Bronchial epithelial cell (primary cell): ENCODE measurements at places on chromosomes 11 and 22. TPM values are rescaled to one million over a fixed set of nuclear protein-coding genes. Genes with fewer than 3 reads are reported as not detected.

DNA sequence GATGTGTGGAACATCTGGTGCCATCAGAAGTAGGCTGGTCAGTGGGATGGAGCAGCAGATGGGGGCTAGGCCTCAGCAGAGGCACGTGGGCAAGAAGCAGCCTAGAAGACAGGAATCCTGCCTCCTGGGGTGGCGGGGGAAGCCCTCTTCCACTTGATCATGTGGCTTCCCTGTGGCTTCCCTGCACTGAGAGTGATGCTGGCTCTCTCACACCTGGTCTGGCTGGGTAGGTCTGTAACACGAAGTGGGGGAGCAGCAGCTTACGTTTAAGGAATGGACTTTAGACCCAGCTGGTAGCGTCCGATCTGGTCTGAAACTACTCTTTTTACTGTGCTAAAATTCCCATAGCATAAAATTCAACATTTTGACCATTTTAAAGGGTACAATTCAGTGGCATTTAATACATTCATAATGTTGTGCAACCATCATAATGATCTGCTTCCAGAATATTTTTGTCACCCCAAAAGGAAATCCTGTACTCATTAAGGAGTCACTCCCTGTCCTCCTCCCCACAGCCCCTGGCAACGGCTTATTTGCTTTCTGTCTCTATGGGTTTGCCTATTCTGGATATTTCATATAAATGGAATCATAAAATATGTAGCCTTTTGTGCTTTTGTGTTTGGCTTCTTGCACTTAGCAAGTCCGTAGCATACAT, 21.7 kb downstream of the PTPN5 start:
- DNase-seq: no peak

- DNase-seq: no peak
Measured at GRCh38 chr11:8867035-8867434, 44.0 kb upstream of the AKIP1 start.

CDON gene
- total RNA-seq: 2.9 TPM in 2 replicates

GRCh38 chr11:15651816-15652215, 537.1 kb downstream of the INSC start:
- DNase-seq: no peak

DNA sequence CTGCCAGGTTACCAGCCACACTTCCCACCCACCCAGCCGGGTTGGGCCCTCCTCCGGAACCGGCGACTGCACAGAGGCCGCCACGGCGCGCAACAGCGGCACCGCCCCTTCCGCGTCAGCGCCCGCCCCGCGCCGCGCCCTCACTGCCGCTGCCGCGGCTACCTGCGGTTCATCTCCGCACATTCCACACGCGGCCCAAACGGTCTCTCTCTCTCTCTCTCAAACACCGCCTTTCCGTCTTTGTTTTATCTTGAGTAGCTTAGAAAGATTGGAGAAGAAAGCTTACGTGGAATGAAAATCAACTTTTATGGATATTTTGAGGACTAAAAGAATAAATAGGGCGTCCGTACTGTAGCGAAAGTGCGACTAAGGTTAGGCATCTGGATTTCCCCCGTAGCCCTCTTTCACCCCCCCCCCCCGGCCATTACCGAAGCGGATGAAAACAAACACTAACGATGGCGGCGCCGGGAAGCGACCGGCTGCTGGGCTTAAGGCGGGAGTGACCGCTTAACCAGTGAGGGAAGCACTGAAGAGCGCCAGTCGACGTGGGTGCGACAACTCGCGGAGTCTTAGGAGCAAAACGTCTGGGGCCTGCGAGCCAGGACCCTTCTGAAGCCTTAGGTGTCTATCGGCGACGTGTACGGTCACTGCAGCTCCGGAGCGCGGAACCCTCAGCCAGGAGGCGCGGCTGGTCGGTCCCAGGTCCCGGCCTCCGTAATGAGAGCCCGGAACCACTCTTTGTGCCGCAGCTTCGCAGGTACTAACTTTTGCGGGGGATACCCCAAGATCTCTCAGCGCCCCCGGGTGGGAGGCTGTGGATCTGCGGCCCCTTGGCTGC, at the start of the genes ATG13 and HARBI1:
Gene ATG13, plus strand, starts transcription at position 420 of the 838 bp plus-strand sequence. CDS start 26,739 bp downstream, outside the sequence.
Gene HARBI1, minus strand, starts transcription at position 94 of the 838 bp plus-strand sequence. CDS start 990 bp downstream, outside the sequence.
- peak; percentile 73 for DNase-seq

DNA sequence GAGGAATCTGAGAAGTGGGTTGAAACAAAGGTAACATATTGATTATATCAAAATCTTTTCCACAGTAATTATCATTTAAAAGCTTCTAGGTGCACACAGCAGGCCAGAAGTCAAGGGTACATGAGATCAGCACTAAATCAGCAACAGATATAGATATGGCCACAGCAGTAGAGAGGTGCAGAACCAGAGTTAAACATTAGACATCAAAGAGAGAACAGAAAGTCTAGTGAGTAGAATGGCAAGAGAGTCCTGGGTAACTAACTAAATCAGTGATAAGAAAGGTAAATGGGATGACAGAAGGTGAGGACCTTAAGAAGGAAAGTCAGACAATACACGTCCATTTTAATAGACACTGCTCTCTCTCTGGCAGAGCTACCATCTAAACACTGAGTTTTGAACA, 119.5 kb upstream of the GRIA4 start:
- no peak for DNase-seq

DNA sequence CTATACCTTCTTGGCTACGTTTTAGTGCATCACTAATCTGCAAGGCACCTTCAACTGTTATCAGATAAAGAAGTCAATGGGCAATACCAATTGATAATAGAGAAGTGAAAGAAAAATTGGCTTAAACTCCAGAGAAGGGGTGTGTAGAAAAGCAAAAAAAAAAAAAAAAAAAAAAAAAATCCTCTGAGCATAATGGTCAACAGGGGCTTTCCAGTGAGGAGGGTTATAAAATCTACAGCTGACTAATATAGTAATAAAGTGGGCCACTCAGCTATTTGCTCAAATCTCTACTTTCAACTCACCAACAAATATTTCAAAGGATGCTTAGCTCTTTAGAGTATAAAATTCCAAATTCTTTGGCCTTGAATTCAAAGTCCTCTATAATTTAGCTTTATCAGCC, 77.8 kb downstream of the APOL5 start:
- DNase-seq: no peak

GRCh38 chr11:10807493-10808234, 1.1 kb downstream of the EIF4G2 start:
- DNase-seq: peak; percentile 20

DNA sequence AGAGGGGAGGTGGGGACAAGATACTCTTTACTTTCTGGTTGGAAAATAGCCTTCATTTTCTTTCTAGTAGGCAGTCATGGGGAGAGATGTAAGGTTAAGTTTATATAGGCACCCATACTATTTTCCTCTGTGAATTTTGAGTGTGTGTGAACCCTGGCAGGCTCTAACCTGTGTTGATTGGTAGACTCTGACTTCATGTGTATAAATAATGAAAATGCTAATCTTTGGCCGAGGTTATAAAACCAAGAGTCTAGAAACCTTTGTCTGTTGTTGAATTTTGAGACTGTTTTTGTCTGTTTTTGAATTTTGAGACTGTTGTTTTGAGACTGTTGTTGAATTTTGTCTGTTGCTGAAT, 14.0 kb downstream of the TRIM44 start:
- DNase-seq: no peak
